ENCODE measurements at places on chromosomes 6 and 20.

DNA sequence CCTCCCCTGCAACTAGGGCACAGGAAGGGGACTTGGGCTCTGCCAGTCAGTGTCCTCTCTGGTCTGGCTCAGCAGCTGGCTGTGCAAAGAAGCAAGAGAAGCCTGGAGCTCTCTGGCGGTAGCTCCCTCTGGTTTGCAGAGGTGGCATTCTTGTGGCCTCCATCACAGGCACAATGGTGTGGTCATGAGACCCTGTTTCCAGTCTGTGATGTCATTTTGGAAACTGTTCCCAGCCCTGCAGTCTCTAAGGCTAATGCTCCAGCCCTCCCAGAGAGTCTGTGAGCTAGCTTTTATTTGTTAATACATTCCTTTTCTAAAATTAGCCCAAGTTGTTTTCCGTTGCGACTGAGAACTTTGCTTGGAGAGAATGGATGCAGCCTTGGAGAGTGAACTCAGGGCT is 69.5 kb upstream of the FOXQ1 start:
- DNase-seq, result no peak

- no peak for DNase-seq
Measured at GRCh38 chr6:94300424-94301144, 881.2 kb upstream of the EPHA7 start.

GRCh38 chr20:33606118-33606771 is 55.9 kb upstream of the C20orf144 start:
- no peak for DNase-seq

DNA sequence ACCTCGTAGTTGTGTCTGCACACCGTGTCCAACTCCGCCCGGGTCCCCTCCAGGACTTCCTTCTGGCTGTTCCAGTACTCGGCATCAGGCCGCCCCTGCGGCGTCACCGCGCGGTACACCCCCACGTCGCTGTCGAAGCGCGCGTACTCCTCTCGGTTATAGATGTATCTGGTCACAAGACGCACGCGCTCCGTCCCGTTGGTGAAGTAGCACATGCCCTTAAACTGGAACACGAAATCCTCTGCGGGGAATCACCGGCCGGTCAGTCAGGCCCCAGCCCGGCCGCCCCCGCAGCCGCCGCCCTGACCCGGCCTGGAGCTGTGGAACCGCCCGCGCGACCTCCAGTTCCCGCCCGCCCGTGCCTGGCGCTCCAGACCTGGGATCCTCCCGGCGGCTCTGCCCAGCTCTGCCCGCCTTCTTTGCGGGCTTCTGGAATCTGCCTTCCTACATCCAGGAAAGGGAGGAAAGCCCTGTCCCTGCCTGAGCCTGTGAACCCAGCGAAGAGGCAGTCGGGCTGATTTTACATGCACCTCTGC is 1.6 kb downstream of the HLA-DQB1 start:
- DNase-seq, result no peak

DNA sequence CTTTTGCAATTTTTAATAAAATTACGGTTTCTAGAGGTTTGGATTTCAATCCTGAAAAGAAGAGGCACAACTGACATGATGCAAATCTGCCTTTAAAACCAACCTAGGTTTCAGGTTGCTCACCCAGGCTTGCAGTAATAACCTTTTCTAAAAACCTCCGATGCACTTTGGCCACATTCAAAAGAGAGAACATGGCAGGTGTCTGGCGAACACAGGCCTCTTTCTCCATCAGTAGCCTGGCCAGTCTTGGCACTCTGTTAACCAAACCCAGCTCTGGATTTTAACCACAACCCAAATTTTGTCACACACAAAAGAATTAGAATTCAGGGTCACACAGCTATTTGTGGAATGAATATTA is 55.8 kb upstream of the MAFB start:
- DNase-seq, result no peak

DNA sequence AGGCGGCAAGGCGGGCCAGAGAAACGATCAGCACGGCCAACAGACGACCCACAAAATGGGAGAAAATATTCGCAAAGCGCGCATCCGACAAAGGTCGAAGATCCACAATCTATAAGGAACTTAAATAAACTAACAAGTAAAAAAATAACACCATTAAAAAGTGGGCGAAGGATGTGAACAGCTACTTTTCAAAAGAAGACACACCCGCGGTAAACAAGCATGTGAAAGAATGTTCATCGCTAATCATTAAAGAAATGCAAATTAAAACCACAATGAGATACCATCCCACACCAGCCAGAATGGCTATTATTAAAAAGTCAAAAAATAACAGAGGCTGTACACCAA is 117.8 kb upstream of the SIRPA start:
- DNase-seq, result no peak

GRCh38 chr20:61979701-61980635 is 85.7 kb downstream of the TAF4 start:
- no peak for DNase-seq

- DNase-seq, result no peak
Measured at GRCh38 chr6:43806043-43806757, 36.2 kb downstream of the VEGFA start.

DNA sequence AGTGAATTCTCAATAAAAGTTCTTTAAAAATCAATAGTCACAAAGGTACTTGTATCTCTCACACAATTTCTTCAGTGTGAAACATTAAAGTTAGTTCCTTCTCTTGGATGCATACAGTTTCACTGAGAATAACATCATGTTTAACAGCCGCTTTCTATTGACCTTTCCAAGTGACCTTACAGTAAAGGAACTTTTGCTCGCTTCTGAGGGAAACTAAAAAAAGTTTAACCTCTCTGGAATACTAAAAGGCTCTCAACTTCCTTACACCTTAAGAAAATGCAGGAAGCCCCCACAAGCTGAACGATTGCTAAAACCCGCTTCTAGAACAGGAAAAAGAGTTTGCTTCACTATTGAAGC is 1.3 kb downstream of the RRAGD start:
- DNase-seq, result no peak

DNA sequence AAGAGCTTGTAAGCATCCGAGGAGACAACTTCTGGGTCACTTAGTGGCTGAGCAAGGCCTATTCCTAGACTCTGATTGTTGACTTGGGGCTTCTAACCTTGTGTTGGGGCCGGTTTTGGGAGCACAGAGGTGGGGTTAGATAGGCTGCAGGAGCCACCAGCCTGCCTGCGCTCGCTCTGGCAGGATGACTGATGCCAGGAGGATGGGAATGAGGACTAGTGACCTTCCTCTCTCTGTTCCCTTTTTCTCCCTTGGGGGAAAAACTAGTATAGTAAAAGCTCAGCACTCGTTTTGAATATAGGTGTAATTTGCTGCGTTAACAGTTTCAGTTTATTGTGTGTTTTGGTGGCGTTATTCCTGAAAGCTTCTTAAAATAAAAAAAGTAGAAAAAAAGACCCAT is 141.5 kb downstream of the ARID1B start:
- DNase-seq, result no peak

DNA sequence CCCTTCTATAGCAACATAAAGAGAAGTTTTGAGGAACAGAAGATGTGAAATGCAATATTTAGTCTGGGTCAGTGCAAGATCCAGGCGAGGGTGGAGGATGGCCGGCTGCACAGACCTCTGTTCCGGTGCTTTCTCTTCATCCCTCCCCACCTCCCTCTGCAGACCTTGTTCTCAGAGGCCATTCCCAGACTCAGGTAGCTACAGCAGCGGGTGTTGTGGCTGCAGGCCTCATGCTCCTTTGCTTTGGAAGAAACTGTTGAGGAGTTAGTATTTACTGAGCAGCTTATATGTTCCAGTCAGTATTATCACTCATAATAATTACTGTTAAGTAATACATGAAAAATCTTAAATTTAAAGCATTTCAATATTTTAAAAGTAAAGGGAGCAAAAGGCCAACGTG is 1.7 kb downstream of the BTN3A3 start:
- DNase-seq, result no peak

- no peak for DNase-seq
Measured at GRCh38 chr6:7473805-7474719, 67.4 kb upstream of the DSP start.

DNA sequence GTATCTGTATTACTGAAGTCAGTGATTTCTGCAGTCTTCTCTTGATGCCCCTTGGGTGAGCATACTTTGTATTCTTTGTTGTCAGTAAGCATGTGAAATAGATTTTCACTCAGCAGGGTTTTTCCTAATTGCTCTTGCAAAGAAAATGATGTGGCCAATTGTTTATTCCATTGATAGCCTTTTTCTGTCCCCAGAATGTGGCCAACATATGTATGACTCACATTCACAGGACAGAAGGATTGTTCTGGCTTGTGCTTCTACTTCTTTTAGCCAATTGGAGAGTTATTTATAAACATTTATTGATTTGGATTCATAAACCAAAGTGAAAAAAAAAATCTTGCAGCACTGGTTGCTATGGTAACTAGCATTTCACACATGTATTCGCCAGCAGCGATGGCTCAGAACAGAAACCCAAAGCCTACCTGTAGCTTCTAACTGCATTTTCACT is 54.4 kb upstream of the RBM24 start:
- DNase-seq, result no peak

GRCh38 chr20:39462416-39462945 is 500.3 kb downstream of the DHX35 start:
- DNase-seq, result no peak

DNA sequence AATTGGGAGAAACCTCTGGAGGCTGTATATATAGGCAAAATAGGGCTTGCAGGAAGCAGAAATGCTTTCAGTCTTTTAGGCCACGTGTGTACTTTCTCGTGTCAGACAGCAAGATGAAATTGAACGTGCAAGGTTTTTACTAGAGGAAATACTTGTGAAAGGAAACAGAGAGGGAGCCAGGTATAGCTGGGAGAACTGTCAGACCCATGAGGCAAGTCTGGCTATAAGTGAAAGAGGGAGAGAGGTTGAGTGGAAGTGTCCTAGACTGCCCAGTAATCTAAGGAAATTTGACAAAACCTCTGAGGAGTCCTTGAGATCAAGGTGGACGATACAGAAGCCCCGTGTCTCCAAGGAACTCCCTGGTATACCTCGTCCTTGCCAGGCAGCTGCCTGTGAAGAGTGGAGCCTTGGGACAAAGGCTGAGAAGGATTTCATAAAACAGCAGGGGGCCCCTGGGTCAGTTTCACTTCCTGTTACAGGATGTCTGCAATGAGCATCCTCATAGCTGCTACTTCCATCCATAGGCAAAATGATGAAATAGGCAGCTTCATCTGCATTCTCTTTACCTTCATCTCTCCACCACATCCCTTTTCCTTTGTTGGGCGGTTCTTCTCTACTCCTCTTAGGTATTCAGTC is 114.4 kb upstream of the MAP3K7 start:
- no peak for DNase-seq

DNA sequence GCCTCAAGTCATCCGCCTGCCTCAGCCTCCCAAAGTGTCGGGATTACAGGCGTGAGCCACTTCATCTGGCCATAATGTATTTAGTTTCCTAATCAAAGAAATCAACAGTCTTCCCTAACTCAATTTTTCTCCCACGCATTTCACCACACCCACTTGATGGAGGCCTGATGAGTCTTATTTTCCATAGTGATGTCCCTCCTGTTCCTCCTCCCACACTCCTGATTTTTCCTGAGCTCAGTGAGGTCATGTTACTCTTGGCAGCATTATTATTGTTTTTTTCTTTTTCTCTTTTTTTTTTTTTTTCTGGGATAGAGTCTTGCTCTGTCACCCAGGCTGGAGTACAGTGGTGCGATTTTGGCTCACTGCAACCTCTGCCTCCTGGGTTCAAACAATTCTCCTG is 8.9 kb downstream of the ABRACL start:
- DNase-seq, result peak; percentile 86

DNA sequence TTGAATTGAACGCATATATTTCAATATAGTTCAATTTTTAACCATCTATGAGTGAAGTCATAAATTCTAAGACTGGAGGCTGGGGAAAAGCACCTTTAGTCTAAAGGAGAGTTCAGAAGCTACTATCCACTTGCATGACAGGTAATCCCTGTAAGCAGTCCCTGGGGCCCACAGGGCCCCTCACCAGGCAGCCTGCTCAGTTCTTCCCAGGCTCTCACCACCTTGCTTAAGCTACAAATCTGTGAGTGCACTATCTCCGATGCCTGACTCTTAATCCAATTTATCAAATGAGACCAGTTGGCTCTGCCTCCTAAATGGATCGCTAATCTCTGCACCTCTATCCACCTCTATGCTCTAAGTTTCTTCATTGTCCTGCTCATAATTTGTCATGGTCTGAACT is 413.8 kb downstream of the PTPRT start:
- DNase-seq, result no peak

- DNase-seq, result peak; percentile 65
Measured at GRCh38 chr6:34055223-34055933, 90.5 kb downstream of the GRM4 start.

DNA sequence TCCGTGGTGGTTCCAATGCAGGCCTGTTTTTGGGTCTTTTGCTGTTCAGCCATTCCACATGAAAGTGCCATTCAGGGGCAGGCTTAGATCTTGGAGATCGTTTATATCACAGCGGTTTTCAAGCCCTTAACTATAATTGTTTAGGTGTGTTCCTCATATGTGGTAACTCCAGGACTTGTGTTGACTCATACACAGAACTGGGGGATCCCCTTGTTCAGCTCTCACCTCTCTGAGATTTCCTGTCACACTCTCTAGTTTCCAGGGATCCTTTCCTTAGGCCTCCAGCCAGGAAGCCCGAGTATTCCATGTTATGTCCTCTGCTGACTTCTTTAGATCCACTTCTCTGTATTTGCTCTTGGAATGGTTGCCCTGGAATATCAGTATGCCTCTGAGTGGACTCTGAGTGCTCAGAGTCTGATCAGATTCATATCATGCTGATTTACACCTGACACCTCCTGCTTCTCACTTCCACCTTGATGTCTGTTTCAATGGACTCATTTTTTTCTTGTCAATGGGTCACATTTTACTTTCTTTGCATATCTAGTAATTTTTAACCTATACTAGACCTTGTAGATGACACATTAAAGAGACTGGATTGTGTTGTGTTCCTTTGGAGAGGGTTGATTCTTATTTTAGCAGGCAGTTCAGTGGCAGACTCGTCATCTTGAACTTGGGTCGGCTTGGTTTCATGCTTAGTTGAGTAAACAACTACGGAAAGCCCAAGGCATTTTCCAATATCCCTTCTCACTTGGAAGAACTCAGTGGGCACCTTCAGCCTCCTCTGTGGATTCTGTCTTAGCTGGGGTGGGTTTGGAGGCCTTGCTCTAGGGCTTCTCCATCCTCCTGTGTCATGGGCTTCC is 13.1 kb downstream of the NTSR1 start:
- DNase-seq, result no peak

- DNase-seq, result peak; percentile 70
Measured at GRCh38 chr6:22873513-22874136, 304.3 kb downstream of the HDGFL1 start.

DNA sequence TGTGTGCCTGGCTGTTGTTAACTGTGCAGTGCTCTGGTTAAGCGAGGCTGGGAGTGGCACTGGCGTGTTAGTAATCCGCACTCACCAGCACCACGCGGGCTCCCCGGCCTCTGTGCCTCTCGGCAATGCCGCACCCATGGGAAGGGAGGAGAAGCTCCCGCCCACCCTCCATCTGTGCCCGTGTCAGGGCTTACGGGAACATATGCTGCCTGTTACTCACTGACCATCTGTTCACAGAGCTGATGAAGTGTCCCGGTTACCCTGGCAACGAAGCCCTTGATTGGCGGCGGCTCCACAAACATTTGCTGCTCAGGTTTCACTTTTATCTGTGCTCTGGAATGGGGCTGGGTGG is 114.7 kb downstream of the PSMB1 start:
- DNase-seq, result peak; percentile 84

GRCh38 chr6:12010635-12011275 is 1.4 kb upstream of the HIVEP1 start:
- DNase-seq, result no peak

- peak; percentile 21 for DNase-seq
Measured at GRCh38 chr20:49508435-49509199, 26.1 kb upstream of the KCNB1 start.

- no peak for DNase-seq
Measured at GRCh38 chr20:55784036-55784435, 221.3 kb downstream of the CBLN4 start.

GRCh38 chr20:11101243-11101642 is 427.4 kb upstream of the JAG1 start:
- peak; percentile 74 for DNase-seq
